Ureter (tissue), 1 donor: ENCODE measurements at places on chromosomes 2 and 18. TPM values are rescaled to one million over a fixed set of nuclear protein-coding genes. Genes with fewer than 3 reads are reported as not detected.

- no peak for DNase-seq
Measured at GRCh38 chr2:68237404-68237803, 14.9 kb downstream of the PPP3R1 start.

- no peak for DNase-seq
Measured at GRCh38 chr2:198874472-198874858, 583.3 kb downstream of the SATB2 start.

GRCh38 chr18:56900195-56901094 lies 246.4 kb upstream of the BOD1L2 start:
- no peak for DNase-seq

DNA sequence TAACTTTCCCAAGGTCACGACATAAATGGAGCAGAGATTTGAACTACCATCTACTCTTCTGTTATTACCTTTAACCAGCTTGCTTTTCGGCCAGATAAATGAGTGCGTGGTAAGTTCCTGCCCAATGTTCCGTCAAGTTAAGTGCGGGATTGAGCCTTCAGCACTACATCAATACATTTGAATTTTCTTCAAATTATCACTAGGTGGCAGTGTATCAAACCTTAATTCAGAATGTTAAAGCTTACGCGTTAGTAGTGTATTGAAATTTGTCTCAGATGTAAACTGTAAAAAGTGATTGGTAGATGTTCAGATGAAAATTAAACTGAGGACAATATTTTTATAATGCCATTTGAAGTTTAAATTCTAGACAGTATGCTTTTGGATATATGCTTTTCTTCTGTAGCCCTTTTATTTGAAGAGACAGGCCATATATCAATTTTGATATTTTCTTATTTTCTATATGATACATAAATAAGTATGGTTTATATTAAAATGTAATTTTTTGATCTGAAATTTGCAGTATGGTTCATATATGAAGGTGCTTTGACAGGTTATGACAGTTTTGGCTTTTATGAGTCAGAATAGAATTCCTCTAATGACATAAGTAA lies 681.3 kb downstream of the ADCYAP1 start:
- no peak for DNase-seq

The LIMS3 gene
- total RNA-seq, result 1.1 TPM

The RUFY4 gene
- 5.6 TPM for total RNA-seq
